ENCODE measurements at places on chromosomes 7 and 10.

DNA sequence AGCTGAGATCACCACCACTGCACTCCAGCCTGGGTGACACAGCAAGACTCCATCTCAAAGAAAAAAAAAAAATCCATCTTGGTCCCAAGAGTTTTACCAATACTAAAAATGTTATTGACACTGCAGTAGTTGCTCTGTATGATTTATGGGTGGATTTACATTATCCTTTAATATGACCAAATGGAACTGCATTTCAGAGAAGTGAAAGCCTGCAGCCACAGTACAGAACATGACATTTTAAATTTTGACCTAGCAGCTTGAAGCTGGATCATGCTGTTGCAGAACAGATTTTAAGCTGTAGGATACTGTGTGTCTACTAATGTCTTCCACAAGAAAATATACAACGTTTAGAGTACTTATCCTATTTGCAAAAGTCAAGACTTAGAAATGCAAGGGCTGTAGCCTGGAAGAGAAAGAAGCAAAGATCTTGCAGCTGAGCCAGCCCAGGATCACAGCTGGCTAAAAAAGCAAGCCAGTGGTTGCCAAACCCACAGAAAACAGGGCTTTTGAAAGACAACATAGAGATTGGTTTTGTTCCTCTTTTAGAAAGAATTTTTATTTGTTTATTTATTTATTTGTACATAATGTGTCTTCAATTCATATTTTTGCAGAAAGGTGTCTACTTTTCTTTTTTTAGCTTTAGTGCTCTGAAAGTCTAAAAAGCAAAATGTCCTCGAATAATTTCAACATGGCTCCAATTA, 55.2 kb upstream of the WNT16 start:
- no peak for DNase-seq

DNA sequence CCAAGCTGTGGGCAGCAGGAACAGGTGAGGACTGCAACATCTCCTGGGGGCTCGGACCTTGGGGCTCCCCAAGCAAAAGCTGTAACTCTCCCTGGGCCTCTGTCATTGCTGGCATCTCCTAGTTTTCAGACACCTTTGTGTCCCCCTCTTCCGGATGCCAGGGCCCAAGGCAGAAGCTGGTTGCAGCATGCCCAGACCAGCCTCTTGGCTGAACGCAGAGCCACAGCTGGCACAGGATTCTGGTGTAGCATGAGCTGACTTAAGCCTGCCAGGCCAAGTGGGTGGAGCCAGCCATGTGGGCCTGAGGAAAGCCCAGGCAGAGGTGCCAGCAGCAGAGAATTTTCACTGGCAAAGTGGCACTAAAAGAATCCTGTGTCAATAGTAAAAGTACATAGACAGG, 43.5 kb downstream of the ZWINT start:
- no peak for DNase-seq

DNA sequence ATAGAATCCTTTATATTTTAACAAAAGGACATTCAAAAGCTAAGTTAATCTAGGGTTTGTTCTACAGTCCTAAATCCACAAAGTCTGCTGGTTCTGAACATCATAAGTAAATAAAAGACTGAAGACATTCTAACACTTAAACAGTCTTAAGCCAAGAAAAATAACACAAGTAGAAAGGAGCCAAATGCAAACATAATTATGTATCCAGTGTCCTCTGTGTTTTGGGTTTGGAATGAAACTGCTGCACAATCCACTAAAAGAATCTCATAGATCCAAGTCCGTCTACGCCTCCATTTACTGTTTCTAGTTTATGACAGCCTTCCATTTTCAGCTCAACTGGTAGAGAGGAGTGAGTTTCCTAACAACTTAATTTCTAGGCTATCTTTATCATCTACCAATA, 623.6 kb upstream of the FZD8 start:
- no peak for DNase-seq

GRCh38 chr7:141151746-141152145, 77.9 kb downstream of the TMEM178B start:
- DNase-seq = no peak

DNA sequence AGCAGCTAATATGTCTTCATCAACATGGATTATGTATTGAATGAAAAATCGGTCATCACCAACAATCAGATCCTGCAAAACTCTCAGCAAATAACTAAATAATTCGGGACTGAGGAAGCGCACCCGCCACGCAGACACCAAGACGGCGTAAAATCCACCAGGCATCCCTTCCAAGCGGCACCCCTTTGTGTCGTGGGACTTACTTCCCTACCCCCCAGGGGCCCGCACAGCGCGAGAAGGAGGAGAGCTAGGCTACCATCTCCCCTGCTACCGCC, 721 bp downstream of the ARL3 start:
- DNase-seq = no peak

- DNase-seq = no peak
Measured at GRCh38 chr7:120460949-120461348, 188.0 kb downstream of the KCND2 start.

- no peak for DNase-seq
Measured at GRCh38 chr7:125966278-125967048, 1036.8 kb upstream of the POT1 start.

GRCh38 chr10:5538892-5539651, 14.3 kb downstream of the CALML3 start:
- no peak for DNase-seq

GRCh38 chr10:125928928-125929585, 32.7 kb downstream of the FANK1 start:
- DNase-seq = no peak

- DNase-seq = peak; percentile 45
Measured at GRCh38 chr7:85776691-85777345, 590.0 kb upstream of the SEMA3D start.

DNA sequence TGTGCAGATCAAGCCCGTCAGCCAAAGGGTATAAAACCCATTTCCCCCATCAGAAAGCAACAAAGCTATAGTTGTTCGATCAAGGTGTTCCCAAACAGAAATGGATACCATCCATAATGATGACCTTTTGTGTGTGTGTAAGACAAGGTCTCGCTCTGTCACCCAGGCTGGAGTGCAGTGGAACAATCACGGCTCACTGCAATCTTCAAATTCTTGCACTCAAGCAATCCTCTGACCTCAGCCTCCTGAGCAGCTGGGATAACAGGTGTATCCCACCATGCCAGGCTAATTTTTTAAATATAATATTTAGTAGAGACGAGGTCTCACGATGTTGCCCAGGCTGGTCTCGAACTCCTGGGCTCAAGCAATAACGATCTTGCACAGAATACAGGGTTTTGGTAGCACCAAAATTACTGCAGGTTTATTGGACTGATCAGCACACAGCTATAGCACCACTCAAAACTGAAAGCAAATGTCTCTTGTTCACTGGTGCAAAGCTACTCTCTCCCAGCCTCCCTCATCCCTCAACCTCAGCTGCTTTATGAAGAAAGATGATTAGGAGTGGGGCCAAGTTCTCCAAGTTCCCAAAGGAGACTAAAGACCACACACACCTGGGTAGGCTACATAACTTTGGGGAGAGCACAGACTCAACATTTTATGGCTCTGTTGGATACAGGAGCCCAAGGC, 80.5 kb downstream of the ABI1 start:
- no peak for DNase-seq

GRCh38 chr7:110388457-110388856, 702.5 kb upstream of the LRRN3 start:
- DNase-seq = no peak

DNA sequence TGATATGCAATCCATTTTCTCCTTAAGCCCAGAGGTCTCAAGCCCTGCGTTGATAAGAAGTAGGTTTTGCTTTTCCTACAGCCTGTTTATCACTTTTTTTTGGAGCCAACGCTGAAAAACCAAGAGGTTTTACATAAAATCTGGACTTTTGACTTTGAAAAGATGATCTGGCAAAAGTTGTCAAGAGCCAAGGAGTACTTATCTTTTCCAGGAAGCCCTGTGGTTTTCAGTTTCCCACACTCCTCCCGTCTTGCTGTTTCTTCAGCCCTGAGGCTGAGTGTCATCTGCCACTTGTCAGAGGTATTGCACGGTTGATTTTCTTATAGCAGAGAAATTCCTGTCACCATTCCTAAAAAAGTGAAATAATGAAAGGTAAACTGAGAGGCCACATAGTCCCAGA, 108.7 kb downstream of the TYW1 start:
- peak; percentile 35 for DNase-seq

DNA sequence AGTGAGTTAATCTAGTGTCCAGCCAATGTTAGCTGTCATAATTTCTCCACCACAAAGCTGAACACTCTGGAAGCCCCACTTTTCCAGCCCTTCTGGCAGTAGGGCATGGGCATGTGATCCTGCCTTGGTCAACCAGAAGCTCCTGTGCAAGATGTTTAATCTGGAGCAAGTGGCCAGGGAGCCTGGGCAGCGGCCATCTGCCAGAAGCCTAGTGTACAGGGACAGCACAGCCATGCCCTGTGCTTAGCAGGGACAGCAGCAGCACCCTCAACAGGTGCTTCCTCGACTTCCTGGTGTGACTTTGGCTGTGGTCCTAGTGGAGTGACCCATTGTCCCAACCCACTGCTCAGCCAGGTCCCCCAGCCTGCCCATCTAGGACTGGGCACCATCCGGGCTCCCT, 10.3 kb downstream of the RBP3 start:
- DNase-seq = no peak

- DNase-seq = no peak
Measured at GRCh38 chr10:6813856-6814255, 233.8 kb upstream of the PRKCQ start.

- DNase-seq = no peak
Measured at GRCh38 chr7:12578930-12579640, 8.6 kb downstream of the SCIN start.

GRCh38 chr10:126166797-126167196, 221.5 kb downstream of the ADAM12 start:
- no peak for DNase-seq

DNA sequence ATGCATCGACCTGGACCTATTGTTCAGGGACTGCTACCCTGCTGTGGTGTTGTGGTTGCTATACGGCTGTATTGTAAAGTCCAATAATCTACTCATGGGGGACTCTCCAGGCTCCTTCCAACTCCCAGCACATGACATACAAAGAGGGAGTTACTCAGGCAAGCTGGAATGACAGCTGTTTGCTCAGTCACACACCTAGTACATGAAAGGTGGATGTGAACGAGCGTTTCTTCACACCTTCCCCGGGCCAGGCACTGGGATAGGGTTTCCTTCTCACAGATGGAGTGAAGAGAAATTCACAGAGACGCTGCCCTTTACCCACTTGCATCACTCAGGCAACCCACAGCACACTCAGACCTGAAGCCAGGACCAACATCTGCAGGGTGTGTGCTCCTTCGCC, 215.7 kb downstream of the TNS3 start:
- no peak for DNase-seq

DNA sequence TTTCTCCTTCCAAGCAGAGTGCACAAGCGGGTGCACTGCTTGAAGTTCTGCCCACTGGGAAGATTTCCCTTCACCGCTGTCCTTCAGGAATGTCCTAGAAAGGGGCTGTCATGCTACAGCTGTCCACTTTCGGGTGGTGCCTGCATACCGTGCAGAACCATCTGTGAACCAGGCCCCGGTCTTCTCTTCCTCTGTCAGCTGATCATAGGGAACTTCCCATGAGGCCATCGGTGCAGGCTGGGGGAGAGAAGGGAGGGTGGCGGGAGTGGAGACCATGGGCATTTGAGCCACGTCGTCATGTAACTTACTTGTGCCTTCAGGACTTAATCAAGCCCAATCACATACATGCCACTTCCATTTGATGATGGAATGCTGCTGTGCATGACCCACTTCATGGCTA, 111.6 kb downstream of the NKX6-2 start:
- no peak for DNase-seq

DNA sequence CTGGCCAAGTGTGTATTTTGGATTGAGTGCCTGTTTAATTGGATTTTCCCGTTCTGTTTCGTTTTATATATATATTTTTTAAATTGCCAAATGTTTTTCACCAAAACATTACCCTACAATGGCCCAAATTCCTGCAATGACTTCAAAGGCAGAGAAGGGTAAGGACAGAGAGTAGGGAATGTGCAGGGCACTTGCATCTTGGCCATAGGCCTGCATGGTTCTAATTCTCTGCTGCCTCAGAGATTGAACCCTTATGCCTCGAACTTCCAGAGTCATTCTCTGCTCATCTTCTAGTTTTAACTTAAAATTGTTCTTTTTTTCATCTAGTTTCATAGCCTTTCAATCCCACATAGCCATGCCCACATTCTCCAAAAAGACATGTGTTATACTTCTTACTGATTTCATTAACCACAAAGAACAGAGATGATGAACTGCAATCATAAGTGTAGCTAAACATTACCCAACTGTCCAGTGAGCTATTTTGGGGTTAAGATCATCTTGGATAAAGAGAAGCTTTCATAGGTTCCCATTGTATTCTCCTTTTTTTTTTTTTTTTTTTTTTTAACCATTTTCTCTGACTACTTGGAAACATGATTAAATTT, 177.6 kb downstream of the PLXDC2 start:
- no peak for DNase-seq

DNA sequence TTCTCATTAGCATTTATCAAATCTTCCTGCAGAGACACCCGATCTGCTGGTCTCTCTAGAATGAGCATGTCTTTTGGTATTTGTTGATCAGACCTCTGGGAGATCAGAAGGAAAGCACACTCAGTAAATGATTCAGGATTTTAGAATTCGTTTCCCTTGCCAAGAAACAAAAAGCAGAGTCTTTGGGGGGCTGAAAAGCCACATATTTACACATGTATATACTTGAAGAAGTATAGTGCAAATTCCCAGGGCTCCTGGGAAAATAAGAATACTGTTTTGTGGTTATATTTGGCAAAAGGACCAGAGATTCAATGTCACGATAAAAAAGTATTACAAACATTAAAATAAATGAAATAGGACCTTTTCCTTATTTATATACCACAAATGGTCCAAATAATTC, 100.2 kb downstream of the AGMO start:
- DNase-seq = peak; percentile 68

DNA sequence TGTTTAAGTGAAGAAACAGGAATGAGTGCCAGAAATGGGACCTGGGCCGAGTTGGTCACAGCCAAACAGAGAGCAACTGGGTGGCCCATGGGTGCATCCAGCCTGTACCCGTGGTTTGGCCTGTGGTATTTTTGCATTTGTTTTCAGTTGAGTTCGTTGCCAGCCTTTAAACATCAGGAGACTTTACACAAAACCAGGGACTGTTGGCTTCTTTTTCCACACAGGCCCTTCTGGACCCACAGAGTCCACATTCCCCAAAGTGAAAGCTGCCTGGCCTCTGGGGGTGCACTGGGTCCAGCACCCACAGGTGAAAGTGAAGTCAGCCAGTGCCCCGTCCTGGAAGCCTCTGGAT, 54.1 kb upstream of the TNS3 start:
- no peak for DNase-seq

- DNase-seq = no peak
Measured at GRCh38 chr7:135911099-135911498, 66.1 kb downstream of the MTPN start.

GRCh38 chr10:44673245-44673983, 237.7 kb upstream of the TMEM72 start:
- DNase-seq = no peak

DNA sequence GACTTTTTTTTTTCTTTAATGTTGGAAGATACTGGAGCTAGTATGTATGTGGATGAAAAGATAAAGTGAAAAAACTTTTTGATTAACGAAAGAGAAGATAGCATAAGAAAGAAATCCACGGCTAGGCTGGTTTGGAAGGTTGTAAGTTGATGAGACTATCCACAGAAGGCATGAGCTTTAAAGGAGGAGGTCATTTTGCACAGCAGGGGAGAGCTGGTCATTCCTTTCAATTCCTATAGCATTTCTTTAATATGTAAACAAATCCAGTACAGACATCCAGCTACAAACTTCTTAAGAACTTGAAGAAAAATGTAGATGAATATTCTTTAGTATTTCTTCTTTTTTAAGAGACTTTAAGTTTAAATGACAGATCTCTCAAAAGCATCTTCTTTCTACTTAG, 281.3 kb downstream of the CACNA2D1 start:
- DNase-seq = no peak

GRCh38 chr7:141976524-141977245, 3.1 kb upstream of the TAS2R38 start:
- DNase-seq = no peak
